Motor neuron (in vitro differentiated cells): ENCODE measurements at places on chromosomes 4 and X. TPM values are rescaled to one million over a fixed set of nuclear protein-coding genes. Genes with fewer than 3 reads are reported as not detected.
A peak's percentile ranks its signal among the peaks of the same experiment; 100 is the strongest.

- ATAC-seq = no peak
These were observed 821.0 kb downstream of the C4orf33 start for GRCh38 chr4:129916991-129917390.

DNA sequence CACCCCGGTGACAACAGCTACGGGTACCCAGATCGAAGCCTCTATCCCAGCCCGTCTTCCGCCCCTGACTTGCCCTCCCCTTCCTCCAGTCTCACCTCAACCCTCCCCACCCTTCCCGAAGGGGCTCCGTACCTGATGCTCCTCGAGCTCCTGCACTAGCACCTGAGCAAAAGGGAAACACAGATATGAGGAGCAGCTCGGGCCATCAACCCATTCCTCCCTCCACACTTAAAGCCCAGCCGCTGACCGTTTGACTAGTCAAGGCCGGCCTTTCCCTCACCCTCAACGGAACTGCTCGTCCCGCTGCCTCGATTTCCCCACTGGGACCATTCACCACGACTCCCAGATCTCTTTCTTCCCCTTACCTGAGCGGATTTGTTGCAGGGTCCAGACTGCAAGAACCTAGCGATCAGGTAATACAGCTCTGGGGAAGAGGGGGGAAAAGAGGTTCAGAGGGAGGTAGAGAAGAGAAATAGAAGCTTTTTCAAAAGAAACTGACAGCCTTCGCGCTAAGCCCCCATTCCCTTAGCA is 731 bp downstream of the BRWD3 start:
- ATAC-seq = no peak

DNA sequence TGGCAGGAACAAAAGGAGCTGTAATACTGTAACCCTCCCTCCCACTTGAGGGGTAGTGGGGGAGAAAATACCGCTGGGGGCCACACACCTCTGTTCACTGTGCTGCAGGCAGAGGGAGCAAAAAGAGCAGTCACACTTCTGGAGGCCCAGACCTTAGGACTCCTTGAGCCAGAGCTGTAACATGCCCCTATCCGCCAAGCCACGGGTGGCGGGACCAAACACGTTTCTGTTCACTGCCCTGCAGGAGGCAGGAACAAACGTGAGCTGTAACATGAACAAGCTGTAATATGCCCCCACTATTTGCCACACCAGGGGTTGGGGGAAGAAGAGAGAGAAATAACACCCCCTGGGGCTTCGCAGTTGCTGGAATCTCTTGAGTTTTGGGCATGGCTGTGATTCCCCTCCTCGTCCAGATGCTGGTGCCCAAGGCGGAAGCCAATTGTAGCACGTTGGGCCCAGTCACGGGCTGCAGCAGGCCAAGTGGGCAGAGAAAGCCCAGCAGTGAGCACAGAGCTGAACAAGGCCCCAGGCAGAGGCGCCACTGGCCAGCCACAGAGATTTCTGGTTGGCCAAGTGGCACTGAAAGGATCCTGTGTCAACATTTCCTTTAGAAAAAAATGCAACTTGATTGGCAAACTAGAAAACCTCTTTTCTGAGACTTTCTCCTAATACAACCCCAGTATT is 509.7 kb downstream of the INPP4B start:
- no peak for ATAC-seq

DNA sequence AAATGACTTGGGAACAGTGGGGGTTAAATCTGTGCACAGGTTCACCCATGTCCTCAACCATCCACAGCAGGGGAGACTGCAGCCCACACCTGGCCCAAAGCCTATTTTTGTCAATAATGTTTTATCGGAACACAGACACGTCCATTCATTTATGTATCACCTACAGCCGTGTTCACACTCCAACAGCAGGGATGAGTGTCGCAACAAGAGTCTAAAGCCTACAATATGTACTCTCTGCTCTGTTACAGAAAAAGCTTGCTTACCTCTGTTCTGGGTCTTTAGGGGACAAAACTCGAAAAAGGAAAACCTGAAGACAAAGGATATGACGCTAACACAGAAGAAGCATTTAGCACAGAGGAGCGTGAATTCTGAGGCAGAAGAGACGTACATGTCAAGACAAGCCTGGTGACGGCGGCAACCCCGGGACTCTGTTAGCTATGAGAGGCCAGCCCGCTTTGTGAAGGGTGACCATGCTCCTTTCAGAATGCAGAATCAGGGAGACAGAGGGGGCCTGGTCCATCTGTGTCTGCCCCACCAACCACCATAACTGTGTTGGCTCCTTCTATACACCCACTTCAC is 45.5 kb downstream of the AFAP1 start:
- ATAC-seq = no peak

DNA sequence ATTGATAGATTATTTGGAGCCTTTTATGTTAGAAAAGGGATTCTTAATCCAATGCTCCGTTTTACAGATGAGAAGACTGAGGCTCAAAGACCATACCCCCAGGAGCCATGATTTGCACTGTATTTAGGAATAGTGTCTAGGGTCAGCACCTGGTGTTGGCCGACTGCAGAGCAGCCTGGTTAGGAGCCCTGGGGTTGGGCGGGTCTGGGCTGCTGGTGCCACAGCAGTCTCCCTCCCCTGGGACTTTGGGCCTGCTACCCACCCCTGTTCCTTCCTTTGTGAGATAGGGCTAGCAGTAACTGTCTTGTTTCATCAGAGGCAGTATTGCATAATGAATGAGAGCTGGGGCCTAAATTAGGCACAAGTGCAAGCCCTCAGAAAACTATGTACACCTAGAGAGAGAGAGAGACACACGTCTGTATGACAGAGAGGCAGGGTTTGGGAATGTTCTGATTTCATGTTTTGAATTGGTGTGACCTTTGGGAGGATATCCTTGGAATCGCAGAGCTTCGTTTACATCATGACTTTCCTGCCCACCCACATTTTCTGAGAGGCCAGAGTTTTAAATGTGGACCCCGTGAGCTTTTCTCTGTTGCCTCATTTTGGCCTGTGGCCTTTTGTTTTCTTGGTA is 111.7 kb downstream of the PTTG2 start:
- peak; percentile 34 for ATAC-seq

DNA sequence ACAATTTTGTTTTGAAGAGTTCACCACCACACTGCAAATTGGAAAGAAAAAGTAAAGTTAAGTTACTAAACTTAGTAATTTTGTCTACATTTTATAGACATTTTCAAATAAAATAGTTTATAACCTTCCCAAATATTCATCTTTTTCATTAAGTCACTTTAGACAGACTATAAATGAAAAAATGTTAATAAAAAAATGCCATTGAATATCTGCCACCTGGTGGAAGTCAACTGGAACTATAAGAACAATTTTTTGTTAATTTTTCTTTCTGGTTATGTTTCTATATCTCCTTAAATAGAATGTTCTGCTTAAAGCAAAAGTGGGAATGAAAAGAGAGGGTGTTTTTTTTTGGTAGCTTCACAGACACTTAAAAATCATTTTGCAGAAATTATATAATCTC is 534.4 kb upstream of the PCDH10 start:
- no peak for ATAC-seq

GRCh38 chr4:20504146-20504545 is 196.1 kb upstream of the PACRGL start:
- no peak for ATAC-seq

DNA sequence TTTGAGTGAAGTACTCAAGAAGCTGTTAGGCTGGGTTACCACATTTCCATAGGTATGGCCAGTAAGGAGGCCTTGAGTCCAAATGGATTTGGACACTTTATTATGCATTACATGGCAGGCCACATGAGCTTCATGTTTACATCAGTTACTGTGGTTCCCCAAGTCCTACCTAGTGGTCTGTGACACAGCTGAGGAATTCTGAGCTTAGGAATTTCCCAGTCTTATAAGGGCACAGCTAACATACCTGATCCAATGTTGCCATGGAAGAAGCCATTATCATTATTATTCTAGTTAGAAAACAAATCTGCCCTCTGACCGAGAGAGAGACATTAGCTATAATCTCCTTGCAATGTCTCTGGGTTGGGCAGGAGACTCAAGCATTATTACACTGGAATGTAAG is 174.4 kb upstream of the NUDT10 start:
- no peak for ATAC-seq

DNA sequence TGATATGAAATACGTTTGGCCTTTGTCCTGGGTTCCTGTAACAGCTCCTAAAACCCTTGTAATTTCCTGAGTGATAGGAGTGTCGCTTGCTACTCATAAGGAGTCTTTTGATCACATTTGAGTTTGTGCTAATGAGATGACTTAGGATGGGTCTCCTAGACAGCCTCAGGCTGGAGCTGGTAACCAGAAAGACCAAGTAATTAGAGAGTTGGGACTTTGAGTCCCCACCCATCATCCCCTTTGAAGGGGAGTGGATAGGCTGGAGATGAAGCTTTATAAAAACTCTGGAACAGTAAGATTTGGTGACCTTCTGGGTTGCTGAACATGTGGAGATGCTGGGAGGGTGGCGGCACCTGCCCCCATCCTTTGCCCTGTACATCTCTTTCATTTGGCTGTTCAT is 2.9 kb downstream of the SEC24B start:
- ATAC-seq = no peak

GRCh38 chr4:20529691-20530090 is 170.6 kb upstream of the PACRGL start:
- no peak for ATAC-seq

DNA sequence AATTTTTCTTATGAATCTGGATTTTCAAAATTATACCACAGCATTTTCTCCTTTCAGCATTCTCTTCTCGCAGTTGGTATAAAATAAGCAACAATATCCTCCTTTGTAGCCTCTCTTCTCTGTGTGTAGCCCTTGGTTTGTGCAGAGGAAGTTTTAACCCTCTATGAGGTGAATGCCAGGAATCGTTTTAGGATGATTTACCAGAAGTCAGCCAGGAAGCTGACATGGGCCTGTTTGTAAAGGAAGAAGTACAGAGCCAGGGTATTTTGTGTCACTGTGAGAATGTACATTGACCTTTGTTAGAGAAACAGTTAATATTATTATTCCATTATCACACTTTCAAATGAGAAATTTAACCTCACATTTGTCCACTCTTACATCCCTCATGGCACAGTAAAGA is 88.9 kb upstream of the RPL34 start:
- no peak for ATAC-seq

DNA sequence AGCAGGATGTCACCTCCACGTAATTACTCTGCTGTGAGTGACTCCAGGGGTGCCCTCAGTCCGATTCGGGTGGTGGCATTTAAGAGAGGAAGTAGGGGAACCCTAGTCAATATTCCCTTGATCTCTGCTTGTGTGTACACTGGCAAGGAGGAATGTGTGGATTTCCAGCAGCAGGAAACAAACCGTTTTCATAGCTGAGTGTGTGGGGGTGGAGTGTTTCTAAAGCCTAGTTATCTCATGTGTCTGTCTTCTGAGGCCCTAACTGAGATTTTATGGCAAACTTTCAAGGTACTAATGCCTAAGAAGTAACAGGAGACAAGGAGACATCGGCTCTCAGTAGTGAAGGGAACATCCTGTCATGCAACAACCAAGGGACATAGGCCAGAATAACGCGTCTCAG is 6.6 kb upstream of the CLDN24 start:
- no peak for ATAC-seq

DNA sequence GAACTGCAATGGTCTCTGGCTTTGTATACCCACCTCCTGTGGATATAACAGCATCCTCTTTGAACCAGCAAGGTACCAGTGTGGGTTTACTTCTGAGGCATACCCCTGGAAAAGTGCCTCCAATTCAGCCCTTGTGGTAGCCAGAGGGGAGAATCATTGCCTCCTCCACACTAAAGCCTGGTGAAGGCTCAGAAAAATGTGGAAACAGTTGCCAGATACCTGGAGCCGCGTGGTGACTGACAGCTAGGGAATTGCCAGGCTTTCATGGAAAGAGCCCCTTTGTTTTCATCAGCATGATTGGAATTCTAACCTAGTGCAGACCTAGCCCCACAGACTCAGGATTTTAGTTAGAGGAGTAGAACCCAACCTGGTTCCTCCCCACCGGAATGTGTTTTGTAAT is 168.6 kb upstream of the KLF3 start:
- no peak for ATAC-seq

- peak; percentile 74 for ATAC-seq
These were observed 42.1 kb downstream of the TRIM61 start for GRCh38 chr4:164935363-164935762.

- peak; percentile 68 for ATAC-seq
These were observed 161.7 kb downstream of the DCHS2 start for GRCh38 chr4:154329939-154330338.

DNA sequence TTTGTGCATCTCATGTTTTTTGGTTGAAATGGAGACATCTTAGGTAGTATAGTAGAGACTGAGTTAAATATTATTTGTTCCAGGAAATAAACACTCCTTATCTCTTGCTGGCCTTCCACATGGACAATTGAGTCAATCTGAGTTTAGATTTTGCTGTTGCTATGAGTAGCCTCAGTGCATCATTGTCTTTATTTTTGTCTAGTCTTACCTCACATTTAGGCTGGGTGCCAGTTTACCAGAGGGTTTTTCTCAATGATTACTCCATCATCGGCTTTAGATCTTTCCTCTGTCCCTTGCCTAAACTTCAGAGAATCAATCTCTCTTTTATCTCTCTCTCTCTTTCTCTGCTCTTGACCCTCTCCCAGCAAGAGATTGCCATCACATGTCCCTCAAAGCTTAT is 73.6 kb downstream of the GABRB1 start:
- ATAC-seq = no peak

DNA sequence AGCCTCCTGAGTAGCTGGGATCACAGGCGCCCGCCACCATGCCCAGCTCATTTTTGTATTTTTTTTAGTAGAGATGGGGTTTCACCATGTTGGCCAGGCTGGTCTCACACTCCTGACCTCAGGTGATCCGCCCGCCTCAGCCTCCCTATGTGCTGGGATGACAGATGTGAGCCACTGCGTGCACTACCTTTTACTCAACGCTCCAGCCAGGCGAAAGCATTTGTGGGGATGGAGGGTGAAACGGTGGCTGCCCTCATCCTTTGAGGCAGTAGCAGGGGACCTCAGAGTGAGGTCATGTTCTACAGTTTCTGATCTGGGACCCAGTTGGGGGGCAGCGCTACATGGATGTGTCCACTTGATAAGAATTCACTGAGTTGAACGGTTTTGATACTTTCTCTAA is 65.8 kb upstream of the GPR78 start:
- no peak for ATAC-seq

- no peak for ATAC-seq
These were observed 72.6 kb downstream of the DMD start for GRCh38 chrX:33138677-33139249.

DNA sequence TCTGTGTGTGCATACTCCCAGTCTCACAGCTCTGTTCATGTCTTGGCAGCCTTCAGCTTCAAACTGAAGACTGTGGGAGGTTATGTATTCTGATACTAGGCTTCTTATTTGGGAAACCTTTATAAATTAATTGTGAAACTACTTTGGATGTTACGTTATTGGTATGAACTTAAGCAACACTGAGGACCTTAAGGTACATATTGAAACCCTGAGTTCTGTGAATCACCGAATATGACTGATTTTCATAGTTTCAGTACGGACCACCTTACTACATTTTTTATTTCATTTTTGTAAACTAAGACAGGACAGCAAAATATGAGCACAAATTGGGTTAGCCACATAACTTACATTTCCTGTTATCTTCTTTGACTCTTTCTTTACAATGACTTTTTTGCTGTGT is 498.4 kb downstream of the PDGFC start:
- ATAC-seq = no peak

GRCh38 chr4:85783483-85783882 is 308.5 kb downstream of the ARHGAP24 start:
- no peak for ATAC-seq

MAGEA1 gene
- total RNA-seq = not detected in 2 replicates

NHSL2 gene
- total RNA-seq = 0.15 and 0.59 TPM in 2 replicates

MAML3 gene
- 23.6 and 24.0 TPM in 2 replicates for total RNA-seq

CDS1 gene
- total RNA-seq = 5.1 and 6.7 TPM in 2 replicates

FAT1 gene
- total RNA-seq = 176 and 180 TPM in 2 replicates

ALB gene
- total RNA-seq = 0.50 and 0.52 TPM in 2 replicates

TMEM150C gene
- total RNA-seq = 0.63 and 1.1 TPM in 2 replicates

UGT2B10 gene
- not detected in 2 replicates for total RNA-seq

MPP1 gene
- 7.3 and 8.6 TPM in 2 replicates for total RNA-seq

GAGE1 gene
- 0.24 TPM in 1 of 2 replicates, not detected in the other for total RNA-seq
